ENCODE measurements at places on chromosomes 3 and 15.

DNA sequence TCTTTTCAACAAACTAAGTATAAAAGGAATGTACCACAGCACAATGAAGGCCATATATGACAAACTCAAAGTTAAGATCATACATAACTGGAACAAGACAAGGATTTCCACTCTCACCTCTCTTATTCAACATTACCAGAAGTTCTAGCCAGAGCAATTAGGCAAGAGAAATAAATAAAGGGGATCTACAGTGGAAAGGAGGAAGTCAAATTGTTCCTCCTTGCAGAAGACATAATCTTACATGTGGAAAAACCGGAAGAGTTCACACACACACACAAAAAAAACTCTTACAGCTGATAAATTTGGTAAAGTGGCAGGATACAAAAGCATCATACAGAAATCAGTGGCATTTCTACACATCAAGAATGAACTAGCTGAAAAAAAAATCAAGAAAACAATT is 277.9 kb downstream of the MCTP2 start:
- DNase-seq, result no peak

DNA sequence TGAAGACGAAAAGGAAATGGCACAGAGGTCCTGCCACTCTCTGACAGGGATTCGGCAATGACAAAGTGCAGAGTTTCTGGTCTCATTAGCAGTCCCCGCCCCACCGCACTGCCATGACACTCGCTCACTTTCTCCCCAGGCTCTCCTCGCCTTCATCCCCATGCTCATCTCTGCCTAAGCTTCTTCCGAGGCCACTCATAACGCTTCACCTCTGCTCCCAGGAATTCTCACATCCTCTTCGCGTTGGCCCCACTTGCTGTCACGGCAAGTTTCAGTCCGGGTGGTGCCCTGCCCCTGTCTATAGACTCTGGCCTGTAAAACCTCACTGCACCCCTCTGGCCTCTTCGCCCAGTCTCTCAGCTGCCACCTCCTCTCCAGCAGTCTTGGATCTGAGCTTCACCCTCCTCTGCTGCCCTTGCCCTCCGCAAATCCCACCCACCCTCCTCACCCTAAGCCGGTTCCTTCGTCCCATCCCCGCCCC is 654 bp downstream of the RUBCN start:
- peak; percentile 10 for DNase-seq

GRCh38 chr15:82552861-82553260 is 12.6 kb upstream of the RPS17 start:
- no peak for DNase-seq

DNA sequence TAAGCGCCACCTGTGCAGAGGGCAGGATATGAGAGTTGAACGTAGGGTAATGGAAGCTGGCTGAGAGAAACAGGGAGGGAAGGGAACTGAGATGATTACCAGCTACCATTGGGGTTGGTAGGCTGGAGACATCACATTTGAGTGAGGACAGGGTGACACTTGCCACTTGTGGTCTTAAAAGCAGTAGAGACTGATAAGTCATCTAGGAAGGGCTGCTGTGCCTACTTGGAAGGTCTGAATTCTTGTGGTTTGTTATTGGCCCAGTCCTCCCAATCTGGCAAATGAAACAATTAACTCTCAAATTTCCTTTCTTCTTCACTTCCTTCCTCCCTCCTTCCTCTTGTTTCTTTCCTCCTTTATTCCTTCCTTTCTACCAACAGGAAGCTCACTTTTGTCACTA is 46.8 kb downstream of the COL6A5 start:
- no peak for DNase-seq

GRCh38 chr3:153974614-153975013 is 146.6 kb upstream of the ARHGEF26 start:
- no peak for DNase-seq

GRCh38 chr15:88818920-88819319 is 15.7 kb downstream of the ACAN start:
- no peak for DNase-seq

DNA sequence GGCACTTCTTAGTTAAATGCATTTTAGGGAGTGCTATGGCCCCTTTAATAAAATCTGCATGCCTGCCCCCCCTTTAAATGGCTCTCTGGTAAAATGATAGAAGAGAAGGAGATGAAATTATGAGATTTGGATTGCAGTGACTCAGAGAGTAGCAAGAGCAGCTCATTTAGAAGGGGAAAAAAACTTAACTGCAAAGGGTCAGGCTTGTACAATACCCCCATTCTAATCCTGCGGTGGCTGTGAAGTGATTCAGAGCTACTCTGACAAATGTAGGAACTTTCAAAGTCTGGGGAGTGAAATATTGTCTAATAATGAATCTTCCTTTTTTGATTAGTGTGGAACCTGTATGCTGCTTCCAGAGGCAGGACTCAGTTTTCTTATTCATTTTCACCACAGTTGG is 44.1 kb upstream of the TBC1D23 start:
- no peak for DNase-seq

DNA sequence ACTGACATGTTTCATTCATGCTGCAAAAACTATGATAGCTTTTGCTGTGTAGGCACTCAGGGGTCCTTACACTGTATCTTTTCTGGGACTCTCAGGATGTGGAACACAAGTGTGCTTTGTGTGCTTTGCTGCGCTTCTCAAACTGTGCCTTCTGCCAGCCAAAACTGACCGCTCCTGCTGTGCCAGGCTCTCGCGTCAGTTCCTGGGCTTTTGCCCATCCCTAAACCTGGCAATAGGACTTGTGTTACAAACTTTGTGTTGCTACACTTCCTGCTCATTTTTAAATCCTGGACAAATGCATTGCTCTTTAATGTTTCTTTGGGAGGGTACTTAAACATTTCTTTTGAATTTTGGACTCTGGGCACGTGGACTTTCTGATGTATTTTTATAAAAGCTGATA is 60.3 kb downstream of the DIPK2A start:
- no peak for DNase-seq

- DNase-seq, result no peak
Measured at GRCh38 chr3:51709004-51709420, 2.1 kb downstream of the GRM2 start.

DNA sequence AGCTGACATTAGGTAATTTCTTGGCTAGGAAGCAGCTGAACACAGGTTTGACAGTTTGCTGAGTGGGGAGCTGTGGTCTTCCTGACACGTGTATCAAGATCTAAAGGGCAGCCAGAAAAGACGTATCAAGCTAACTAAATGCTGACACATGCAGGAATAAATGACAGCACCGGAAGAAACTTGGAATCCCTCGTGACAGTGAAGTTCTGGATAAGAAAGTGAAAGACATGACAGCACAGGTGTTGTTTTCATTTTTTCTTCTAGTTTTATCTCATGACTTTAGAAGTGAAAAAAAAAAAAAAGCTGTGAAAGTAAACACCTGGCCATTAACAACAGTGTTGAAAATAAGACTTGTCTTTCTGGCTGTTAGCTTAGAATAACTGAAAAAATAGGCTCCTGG is 48.7 kb downstream of the FGF7 start:
- no peak for DNase-seq

GRCh38 chr3:77191640-77192039 is 151.7 kb downstream of the ROBO2 start:
- DNase-seq, result no peak

DNA sequence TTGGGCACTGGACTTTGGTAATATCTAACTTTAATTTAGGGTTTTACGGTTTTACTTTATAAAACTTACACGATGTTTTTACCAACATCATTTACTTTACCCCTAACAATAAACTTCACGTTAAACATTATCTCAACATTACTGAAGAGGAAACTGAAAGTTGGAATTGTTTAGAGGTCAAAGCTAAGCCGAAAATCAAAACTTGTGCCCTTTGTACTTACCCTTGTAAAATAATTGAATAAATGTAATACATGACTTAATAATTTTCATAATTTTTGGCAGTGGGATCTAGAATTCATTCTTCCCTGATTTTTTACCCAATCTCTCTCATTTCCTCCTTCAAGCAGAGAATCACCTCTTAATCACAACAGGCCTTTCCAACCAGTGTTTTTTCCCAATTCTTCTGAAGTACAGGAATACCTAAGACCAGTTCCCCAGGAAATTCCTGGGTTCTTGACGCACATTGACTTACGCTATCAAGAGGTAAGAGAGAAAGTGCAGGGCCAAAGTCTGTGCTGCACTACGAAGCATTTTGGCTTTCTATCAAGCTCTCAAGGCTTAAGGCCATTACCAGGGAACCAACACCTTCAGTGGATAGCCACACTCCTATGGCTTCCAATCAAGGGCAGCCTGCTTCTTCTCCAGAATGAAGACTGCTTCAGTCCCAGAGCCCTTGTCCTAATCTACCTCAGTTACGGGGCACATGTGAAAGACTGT is 11.9 kb upstream of the SEMA6D start:
- no peak for DNase-seq

GRCh38 chr15:38682861-38683260 is 118.2 kb upstream of the RASGRP1 start:
- no peak for DNase-seq

- no peak for DNase-seq
Measured at GRCh38 chr3:17044855-17045254, 160.1 kb downstream of the PLCL2 start.

DNA sequence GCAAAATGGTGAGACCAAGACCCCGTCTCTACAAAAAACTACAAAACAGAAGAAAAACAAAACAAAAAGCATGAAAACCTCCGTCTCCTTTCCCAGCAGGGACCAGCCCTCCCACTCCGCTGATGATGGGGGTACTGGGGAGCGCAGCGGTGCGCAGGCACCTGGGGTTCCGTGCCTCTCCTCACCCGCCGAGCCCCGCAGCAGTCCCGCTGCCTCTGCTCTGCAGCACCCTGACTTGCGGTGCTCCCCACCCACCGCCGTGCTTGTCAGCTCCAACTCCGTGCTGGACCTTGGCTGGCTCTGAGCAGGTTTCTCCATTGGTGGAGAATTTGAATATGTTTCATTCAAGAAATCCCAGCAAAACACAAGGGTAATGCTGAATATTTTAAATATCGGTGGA is 46.7 kb upstream of the ATP10A start:
- no peak for DNase-seq
